ENCODE measurements at places on chromosomes 5 and 9.

DNA sequence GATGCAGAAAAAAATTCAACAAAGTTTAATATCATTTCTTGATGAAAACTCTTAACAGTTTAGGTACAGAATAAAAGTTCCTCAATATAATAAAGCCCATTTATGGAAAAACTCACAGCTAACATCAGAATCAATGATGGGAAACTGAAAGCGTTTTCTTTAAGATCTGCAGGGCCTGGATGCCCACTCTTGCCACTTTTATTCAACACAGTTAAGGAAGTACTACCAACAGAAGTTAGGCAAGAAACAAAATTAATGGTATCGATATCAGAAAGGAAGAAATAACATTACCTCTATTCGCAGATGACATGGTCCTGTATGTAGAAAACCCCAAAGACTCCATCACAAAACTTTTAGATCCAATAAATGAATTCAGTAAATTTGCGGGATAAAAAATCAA, 542.4 kb upstream of the RGMB start:
- DNase-seq = no peak

- DNase-seq = no peak
Measured at GRCh38 chr9:7336356-7337065, 463.1 kb downstream of the DMAC1 start.

- no peak for DNase-seq
Measured at GRCh38 chr5:171633776-171634470, 151.7 kb upstream of the SMIM23 start.

- DNase-seq = no peak
Measured at GRCh38 chr5:181199881-181200638, 4.9 kb downstream of the TRIM7 start.

- no peak for DNase-seq
Measured at GRCh38 chr5:171762021-171762608, 23.5 kb upstream of the SMIM23 start.

DNA sequence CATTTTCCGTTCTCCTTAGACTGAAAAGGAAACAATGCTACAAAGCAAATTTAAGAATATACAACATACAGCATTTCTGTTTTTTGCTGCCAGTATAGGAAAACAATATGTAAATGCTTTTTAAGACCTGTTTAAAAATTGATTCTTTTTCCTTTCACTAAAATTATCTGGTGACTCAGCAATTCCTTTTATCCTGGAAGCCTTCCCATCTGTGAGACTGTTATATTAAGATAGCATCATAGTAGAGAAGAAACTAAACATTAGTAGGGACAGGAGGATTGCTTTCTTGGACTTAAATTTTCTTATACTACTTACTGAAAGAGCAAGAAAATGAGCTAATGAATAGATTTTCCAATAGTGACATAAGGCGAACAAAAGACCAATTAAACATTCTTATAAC, 30.0 kb upstream of the GPR21 start:
- DNase-seq = no peak

GRCh38 chr9:90423661-90424193, 218.9 kb downstream of the DIRAS2 start:
- DNase-seq = no peak

DNA sequence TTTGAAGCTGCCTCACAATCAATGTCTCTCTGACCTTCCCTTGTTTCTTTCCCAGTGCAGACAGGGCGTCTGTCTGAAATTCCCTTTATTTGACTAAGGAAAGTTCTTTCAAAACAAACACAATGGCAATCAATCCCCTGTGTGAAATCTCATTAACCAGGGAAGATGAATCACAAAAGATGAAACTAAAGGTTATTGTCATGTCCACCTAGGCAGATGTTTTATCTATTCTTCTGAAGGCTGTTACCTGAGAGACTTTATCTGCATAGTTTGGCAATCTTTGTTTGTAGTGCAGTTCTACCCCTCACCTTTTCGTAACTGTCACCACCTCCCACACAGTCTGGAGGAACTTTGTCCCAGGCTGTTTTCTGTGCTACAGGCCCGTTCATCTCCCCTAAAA, 217.5 kb upstream of the RIOK2 start:
- DNase-seq = no peak

DNA sequence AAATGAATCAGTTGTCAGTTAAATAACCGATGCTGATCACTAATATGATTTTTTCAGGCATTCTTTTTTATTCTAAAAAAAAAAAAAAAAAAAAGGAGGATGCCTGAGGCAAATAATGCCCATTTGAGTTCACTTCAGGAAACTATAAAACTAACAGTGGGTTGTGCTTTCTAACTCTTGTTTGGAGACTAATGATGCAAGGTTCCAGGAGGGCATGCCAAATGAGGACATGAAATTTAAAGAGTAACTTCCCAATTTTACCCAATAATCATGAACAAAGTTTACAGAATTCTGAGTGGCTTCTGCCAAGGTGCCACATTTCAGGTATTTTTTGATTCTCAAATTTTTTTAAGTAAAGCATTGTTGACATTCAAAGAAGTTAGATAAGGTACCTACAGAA, 41.0 kb downstream of the CEP120 start:
- no peak for DNase-seq

DNA sequence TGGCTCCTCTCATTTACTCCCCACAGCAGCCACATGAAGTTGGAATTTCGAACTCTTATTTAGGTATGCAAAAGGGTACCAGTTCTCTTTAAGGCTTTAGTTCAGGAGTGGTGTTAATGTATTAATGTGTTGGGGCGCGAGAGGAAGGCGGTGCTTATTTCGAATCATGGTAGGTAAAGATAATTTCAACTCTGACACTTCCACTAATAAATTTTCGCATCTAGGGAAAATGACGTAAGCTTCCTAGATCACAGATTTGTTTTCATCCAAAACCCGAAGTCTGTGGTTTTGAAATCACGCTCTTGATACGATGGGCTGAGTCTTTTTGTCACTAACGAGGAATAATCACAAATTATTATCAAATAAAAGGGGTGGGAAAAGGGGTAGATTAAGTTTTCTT, 681 bp downstream of the PPWD1 start:
- no peak for DNase-seq

DNA sequence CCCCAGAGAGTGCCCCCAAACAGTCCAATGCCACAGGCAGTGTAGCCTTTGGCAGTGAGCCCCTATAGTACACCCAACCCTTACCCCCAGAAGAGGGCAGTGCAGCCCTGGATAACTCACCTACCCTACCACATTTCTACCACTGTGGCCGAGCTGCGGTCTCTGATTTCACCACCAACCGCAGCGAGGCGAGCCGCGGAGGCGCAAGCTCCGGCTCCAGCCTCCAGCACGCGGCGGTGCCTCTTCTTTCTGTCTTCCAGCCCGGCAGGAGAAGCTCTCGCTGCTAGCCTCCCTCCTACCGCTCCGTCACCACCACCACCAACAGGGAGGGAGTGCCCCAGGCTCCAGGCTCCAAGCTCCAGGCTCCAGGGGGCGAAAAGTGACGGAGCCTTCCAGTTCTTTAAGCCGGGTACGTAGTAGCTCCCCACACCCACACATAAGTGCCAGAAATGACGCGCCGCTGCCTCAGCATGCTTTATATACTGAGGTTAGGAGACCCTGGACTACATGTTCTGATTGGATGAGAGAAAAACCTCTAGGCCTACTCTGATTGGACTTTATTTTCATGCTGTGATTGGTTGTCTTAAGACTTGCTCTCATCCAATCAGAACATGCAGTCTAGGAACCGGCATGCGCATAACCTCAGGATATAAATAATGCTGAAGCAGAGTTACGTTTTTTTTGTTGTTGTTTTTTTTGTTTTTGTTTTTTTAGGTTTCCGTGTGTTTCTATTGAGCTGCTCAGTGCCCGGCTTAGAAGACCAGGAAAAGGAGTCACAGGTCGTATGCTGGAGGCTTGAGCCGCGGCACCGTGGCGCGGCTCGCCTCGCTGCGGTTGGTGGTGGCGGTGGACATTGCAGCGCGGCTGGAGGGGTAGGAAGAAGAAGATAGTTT, at the start of gene PCAT7:
TSS of gene PCAT7 (plus strand) at position 645 of the 893 bp plus-strand sequence.
- DNase-seq = peak; percentile 60

Data from stimulated activated CD8-positive, alpha-beta memory T cell treated with anti-CD3 and anti-CD28 coated beads, Interleukin-4, amount 100 ng/mL, for 48 hours (primary cell).